ENCODE measurements at places on chromosomes 11 and 22.

- DNase-seq = no peak
Observed at GRCh38 chr11:108926171-108926840, 261.4 kb downstream of the DDX10 start.

DNA sequence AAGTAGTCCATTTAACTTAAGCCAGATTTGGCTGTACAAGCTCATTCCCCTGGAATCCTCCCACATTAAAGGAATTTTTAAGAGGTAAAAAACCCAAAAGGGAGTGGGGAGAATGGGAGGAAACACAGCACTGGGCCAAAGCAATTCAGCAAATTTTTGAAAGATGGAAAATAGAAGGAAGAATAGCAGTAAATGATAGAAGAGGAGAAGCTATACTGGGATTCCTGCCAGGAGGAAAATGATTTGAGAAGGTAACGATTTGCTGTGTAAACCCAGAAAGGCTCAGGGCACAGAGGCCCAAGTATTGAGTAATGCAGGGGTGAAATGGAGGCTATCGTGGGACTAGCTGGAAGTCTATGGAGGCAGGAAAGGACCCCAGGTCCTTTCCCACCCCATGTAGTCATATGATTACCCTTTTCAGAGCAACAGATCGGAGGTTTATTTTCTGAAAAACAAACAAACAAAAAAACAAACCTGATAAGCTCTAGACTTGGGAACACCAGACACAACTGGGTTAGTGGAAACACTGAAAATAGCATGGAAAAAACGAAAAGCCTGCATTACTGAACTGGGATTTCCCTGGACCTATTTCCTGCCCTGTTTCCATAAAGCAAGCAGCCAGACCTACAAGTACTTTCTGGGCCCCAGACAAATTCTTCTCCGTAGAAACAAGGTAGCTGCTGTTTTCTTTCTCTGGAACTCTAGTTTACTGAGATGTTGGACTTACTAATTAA, 140.0 kb downstream of the SWAP70 start:
- no peak for DNase-seq

GRCh38 chr22:40511604-40512003, 124.9 kb downstream of the MRTFA start:
- no peak for DNase-seq

DNA sequence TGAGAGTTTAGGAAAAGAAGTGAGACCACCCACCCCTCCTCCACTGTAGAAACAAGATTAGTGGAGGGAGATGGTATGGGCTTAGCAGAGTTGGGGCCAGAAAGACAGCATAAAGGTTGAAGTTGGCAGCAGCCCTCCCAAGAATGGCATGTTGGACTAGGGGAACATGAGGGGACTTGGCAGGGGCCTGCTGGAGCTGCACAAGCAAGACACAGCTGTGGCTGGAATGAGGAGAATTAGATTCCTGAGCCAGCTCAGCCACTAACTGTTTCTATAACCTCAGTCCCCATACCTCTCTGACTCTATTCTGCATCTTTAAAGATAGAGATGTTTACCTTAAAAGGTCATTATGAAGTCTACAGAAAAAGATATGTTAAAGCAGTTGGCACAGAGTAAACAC, 13.2 kb downstream of the MAP6 start:
- DNase-seq = peak; percentile 43

- no peak for DNase-seq
Observed at GRCh38 chr22:29443452-29443851, 5.1 kb downstream of the RFPL1 start.

GRCh38 chr11:94796190-94796580, 28.0 kb downstream of the AMOTL1 start:
- no peak for DNase-seq

- DNase-seq = no peak
Observed at GRCh38 chr11:120819003-120819402, 204.9 kb upstream of the TBCEL start.

DNA sequence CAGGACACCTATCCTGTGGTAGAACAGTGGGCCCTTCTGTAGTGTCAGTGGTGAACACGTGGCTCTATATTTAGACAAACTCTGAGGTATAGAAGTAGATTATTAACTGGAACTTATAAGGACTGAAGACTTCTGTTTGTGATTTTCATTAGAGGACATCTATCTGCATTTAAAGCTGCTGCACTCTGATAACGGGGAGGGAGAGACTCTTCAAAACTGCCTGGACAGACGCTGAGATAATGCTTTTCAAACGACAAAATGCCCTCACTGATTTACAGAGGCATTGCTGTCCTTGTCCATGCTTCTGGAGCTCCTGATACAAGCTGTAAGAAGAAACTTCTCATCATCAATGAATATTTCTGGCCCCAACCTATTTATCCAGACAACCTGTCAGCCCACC, 425.2 kb downstream of the OPCML start:
- no peak for DNase-seq

DNA sequence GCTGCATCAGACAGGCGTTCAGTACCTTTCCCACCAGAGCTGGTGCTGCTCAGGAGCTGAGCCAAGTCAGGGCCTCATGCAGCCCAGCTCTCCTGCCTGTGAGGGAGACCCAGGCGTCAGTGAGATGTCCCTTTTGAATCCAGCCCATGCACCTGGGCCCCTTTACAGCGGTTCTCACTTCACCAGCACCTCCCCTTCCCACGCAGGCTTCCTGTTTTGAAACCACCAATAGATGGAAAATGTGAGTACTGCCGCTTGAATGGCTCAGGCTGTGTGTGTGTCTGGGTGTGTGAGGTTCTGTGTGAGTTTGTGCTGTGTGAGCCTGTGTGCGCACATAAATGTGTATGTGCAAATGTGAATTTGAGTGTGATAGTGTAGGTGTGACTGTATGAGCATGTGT, 88.4 kb downstream of the UBASH3B start:
- DNase-seq = no peak

DNA sequence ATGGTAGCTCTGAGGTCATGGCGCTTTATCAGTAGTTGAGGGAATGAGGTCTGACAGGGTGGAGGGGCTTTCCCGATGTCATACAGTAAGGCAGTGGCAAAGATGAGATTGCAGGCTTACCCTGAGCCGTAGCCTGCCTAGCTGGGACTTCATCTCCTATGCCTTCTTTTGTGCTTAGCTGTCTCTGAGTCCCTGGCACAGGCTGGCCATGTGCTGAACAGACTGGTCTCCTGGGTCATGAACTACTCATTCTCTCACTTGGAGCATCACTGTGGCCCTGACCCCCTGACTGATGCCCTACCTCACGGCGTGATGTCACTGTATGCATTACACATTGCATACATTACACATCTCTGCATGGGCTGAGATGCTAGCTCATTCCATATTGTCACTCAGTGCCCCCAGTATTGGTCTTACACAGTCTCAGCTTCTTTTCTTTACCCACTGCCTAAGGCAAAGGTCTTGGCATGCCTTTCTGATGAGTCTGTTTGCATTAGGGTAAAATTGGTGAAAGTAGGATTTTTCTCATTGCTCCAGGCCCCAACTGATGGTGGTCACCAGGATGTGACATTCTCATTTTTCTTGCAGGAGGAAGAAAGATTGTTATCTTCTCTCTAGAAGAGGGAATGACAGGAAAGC, 389.4 kb upstream of the CADM1 start:
- no peak for DNase-seq

- DNase-seq = no peak
Observed at GRCh38 chr11:15557457-15558230, 442.9 kb downstream of the INSC start.

DNA sequence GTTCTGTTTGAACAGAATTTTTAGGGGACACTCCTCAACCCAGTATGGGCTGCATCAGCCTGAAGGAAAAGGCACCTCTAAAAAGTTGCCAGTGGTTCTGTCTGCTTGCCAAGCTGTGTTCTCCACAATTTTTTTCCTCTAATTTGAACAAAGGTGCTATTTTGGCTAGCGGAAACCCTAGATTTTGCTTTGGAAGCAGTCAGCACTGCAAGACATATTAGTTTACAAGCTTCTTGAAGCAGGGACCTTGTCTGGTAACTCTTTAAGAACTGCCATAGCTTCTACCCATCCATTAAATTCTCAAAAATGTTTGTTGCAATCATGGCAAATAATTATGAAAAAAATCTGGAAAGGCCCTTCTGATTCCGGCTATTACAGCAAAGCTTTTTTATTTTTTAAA, 75.6 kb upstream of the HEPHL1 start:
- no peak for DNase-seq

- no peak for DNase-seq
Observed at GRCh38 chr22:50146439-50147238, 23.9 kb upstream of the PANX2 start.

DNA sequence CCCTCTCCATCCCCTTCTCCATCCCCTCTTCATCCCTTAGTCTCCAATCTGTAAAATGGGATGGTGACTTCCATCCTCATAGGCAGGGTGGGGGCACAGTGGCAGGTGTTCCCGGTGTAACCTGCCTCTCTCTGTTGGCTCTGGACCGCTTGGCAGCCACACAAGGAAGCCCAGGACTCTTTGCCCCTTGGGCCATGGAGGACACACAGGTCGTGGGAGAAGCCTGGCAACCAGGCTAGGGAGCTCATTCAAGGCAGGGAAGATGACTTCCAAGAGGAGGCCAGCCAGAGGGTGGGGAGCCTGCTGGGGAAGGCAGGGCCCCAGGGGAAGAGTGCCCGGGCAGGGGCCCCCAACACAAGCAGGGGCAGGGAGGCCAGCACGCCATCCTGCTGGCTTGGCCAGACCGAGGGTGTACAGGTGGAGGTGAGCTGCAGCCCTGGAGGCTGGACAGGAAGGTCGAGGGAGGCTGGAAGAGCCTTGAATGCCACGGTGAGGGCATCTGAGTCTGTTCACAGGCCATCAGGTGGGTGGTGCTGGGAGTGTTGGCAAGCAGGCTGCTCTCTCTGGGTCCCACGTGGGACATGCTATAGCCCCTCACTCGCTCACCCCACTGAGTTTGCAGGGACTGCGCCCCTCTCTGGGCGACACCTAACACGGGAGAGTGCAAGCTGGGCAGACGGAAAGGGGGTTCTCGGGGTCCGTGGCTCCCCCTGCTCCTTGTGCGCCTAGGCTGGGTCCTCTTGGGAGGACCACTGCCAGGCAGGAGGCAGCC, 15.5 kb upstream of the CTSD start:
- no peak for DNase-seq

DNA sequence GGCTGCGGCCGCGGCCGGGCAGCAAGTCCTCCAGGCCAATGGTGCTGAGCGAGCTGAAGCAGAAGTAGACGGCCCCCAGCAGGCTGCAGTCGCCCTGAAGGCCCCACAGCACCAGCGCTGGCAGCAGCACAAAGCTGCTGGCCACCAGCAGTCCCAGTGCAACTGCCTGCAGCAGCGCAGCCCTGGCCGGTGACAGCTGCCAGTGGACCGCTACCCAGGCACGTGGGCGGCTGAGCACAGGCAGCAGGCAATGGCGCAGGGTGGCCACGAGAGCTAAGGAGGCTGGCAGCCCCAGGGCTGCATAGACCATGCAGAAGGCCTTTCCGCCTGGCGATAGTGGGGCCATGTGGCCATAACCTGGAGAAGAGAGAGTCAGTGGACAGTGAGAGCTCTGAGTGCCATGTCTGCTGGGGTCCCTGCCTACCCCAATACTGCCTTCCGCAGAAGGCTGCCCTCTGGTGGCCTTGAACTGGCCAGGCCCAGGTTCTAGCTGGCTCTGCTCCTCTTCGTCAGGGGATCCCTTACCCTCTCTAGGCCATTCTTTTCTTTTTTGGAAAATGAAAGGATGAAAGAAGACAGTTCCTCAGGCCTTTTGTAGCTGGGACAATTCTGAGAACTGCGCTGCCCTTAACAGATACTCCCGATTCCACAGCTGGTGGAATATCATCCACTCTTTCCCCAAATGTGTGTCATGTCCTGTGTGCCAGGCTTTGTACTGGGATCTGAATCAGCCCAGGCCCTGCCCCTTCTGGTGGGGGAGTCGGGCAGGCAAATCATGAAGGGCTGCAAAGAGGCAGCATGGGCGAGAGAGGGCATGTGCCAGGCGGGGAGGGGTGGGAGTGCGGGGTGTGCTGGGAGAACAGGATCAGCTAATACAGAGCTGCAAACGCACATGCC, 1.8 kb downstream of the KCNK7 start:
- no peak for DNase-seq

Measured in A172 (cell line).